Esophagus squamous epithelium (tissue), 5 donors: ENCODE measurements at places on chromosomes 12 and 14.

DNA sequence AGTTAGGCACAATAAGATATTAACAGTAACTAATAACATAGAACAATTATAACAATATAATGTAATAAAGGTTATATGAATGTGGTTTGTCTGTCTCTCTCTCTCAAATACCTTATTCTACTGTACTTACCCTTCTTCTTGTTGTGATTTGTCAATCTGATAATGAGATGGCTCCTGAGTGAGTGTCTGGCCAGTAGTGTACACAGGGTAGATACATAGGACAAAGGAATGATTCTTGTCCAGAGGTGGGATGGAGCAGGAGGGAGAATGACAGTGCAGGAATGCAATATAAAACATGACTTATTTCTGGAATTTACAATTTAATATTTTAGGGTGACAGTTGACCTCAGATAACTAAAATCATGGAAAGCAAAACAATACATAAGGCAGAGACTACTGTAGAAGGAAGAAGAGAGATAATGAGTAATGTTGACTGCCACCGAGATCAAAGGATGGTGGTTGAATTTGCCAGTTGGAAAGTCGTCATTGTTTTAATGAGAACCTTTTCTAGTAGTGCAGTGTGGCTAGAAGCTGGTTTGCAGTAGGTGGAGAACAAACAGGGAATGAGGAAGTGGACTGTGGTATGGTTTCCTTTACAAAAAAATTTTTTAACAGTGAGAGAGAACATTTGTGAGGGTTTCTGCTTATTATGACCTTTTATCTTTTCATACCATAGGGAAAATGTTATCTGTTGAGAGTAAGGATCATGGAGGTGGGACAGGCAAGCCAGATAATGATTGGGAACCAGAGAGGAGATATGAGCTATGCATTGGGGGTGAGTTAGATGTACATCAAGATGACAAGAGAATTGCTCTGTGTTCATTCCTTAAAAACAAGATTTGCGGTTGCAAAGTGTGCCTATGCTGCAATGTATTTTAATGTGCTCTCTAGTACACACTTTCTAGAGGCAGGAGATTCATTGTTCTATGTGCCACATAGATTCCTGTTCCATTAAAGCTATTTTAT lies 458.3 kb downstream of the BTG1 start:
- DNase-seq = no peak

- no peak for DNase-seq
Observed at GRCh38 chr12:71940068-71940467, 1.4 kb downstream of the TPH2 start.

GRCh38 chr12:66296176-66296683 lies 6.1 kb upstream of the HELB start:
- no peak for DNase-seq

- no peak for DNase-seq
Observed at GRCh38 chr14:71338153-71338552, 430.9 kb downstream of the PCNX1 start.

- DNase-seq = no peak
Observed at GRCh38 chr14:75303381-75303789, 24.8 kb downstream of the FOS start.

DNA sequence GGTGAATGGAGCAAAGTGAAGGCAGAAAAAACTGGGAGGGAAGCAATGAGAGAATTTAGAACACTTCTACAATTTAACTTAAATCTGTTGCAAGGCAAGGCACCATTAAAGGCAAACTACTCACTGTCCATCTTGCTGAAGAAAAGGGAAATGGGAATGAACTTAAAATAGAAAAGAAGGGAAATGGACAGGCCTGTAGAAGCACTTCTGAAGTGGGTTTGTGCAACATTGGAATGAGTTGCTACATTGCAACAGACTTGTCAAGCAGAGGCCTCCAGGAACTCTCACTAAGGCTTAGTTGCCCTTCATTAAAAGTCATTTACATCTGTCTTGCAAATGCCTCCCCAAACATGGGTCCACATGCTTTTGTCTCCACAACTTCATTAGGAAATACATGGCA lies 13.7 kb upstream of the OR10AD1 start:
- no peak for DNase-seq

DNA sequence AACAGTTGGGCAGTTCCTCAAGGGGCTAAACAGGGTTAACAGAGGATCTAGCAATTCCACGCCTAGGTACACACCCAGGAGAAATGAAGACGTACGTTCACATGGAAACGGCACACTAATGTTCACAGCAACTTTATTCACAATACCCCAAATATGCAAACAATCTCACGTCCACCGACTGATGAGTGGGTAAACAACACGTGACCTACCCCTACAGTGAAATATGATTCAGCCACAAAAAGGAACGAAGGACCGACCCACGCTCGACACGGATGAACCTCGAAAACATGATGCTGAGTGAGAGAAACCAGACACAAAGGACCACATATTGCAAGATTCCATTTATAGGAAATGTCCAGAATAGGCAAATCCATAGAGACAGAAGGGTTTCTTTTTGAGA lies 112.7 kb downstream of the NCOR2 start:
- DNase-seq = no peak

DNA sequence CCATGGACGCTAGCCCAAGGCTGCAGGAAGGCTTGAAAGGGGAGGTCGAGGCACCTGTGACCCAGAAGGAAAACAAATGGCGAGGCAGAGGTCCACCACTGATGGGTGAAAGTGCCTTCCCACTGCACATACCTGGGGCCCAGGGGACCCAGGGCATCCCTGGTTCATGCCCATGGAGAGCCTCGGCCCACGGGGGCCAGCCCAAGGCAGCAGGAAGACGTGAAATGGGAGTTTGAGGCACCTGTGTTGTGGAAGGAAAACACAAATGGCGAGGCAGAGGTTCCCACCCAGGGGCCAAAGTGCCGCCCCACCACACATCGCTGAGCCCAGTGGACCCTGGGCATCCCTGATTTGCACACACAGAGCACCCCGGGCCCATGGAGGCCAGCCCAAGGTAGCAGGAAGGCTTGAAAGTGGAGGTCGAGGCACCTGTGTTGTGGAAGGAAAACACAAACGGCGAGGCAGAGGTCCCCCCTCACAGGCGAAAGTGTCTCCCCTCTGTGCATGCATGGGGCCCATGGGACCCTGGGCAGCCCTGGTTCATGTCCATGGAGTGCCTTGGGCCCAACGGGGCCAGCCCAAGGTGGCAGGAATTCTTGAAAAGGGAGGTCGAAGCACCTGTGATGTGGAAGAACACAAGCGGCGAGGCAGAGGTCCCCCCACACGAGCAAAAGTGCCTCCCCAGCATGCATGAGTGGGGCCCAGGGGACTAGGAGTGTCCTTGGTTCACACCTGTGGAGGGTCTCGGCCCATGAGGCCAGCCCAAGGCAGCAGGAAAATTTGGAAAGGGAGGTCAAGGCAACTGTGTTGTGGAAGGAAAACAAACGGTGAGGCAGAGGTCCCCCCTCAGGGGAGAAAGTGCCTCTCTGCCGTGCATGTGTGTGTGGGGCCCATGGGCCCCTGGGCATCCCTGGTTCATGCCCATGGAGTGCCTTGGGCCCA lies 383.3 kb downstream of the ALG10 start:
- DNase-seq = no peak

- no peak for DNase-seq
Observed at GRCh38 chr12:47949441-47950341, 13.7 kb upstream of the TMEM106C start.

DNA sequence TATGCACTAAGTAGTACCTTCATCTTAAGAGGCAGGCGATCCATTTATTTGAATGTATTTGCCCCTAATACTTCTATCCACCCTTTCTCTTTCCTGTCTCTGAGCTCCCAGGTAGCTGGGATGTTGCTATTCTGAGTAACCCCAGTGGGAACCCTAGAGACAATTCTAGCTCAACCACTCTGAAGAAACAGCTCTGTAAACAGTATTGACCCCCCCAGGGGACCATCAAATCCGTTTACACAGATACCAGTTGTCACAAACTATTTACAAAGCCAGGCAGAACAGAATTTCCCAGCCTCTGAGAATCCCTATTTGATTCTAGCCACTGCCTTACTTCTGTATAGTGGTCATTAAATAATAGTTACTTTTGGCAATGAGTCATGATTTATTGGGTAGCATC lies 64.9 kb downstream of the MIPOL1 start:
- DNase-seq = no peak

- no peak for DNase-seq
Observed at GRCh38 chr12:89951050-89951693, 242.5 kb upstream of the ATP2B1 start.

- DNase-seq = no peak
Observed at GRCh38 chr14:83816761-83817160, 1713.2 kb upstream of the FLRT2 start.

DNA sequence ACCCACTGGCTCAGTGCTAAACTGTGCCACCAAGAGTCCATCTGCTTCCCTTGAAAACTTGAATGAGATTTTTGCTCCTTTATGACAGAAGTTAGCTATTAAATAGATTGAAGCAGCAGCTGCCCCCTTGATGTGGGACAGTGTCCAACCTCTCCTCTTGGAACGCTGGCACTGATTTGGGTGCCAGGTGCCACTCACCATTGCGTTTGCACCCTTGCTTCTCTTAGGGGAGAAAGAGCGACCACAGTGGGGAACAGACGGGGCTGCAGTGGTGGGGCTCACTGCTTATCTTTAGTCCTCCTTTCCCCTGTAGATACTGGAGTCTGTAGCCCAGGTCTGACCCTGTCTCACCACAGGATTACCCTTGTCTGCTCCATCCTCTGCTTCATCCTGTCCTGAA lies 9.4 kb downstream of the EP400 start:
- no peak for DNase-seq
